ENCODE measurements at places on chromosomes 1 and 21. TPM values are rescaled to one million over a fixed set of nuclear protein-coding genes. Genes with fewer than 3 reads are reported as not detected.

DNA sequence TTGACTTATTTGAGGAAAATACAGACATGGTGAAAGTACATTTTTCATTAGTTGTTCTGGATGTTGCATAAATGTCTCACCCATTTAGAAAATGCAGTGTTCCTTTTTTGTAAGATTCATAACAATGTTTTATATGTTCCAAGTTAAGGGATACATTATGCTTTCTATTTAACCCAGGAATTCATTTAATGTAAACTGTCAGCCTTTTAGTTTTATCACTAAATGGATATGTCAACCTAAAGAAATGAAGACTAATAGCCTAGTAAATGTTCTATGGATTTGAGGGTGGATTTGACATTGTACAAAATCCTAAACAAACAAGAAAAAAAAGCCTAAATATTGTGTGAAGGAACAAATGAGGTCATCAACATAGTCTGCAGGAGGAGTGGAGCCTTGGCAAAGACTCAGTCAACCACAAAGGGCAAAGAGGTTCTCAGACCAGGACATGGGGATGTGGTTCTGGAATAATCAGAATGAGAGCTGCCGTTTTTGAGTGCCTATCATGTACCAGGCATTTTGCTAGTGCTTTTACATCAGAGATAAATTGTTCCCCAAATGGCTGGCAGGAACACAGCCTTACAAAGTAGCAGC, 8.8 kb upstream of the INSL5 start:
- no peaks in the 10 kb centered on the region for H3K36me3 ChIP-seq
- no peak overlapping the region for H3K4me3 ChIP-seq
- DNase-seq, result no peak

DNA sequence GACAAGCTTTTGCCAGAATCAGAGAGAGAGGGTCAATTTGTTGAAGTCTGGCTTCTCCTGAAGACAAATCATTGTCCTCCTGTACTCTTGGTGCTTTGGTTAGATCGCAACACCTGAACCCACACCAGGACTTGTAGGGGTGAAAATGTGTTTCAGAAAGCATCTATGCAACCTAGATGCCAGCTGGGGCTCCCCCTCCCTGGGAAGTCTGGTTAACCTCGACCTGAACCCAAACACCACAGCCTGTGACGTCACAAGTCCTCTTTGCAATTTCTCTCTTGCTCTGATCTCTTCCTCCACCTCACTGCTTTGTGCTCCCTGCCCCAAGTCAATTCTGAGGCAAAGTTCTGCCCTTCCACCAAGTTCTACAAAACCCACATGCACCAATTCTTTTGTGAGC, 42.8 kb upstream of the USP24 start:
- H3K4me3 ChIP-seq, result peak overlapping the region; percentile 4
- H3K36me3 ChIP-seq, result no peaks in the 10 kb centered on the region
- H3K27ac ChIP-seq, result no peak overlapping the region
- DNase-seq, result peak; percentile 84

Gene MX1
- 722 TPM for total RNA-seq

Gene UBL4B
- not detected for total RNA-seq

Gene HSD3B1
- not detected for total RNA-seq
